ENCODE measurements at places on chromosomes 11 and 22. TPM values are rescaled to one million over a fixed set of nuclear protein-coding genes. Genes with fewer than 3 reads are reported as not detected.
A peak's percentile ranks its signal among the peaks of the same experiment; 100 is the strongest.

SLC6A5 gene
- not detected for total RNA-seq

SHANK3 gene
- 0.58 TPM for total RNA-seq

BARX2 gene
- not detected for total RNA-seq

FADS1 gene
- total RNA-seq: 65.0 TPM

ABCG4 gene
- total RNA-seq: 0.06 TPM

CHST1 gene
- 5.8 TPM for total RNA-seq

IL17RA gene
- total RNA-seq: 11.2 TPM

SLC37A2 gene
- 8.8 TPM for total RNA-seq

DGAT2 gene
- total RNA-seq: 1.2 TPM

MS4A12 gene
- total RNA-seq: 1.4 TPM

- peak; percentile 32 for DNase-seq
Measured at GRCh38 chr22:32202539-32203180, 2.2 kb downstream of the RFPL2 start.

DNA sequence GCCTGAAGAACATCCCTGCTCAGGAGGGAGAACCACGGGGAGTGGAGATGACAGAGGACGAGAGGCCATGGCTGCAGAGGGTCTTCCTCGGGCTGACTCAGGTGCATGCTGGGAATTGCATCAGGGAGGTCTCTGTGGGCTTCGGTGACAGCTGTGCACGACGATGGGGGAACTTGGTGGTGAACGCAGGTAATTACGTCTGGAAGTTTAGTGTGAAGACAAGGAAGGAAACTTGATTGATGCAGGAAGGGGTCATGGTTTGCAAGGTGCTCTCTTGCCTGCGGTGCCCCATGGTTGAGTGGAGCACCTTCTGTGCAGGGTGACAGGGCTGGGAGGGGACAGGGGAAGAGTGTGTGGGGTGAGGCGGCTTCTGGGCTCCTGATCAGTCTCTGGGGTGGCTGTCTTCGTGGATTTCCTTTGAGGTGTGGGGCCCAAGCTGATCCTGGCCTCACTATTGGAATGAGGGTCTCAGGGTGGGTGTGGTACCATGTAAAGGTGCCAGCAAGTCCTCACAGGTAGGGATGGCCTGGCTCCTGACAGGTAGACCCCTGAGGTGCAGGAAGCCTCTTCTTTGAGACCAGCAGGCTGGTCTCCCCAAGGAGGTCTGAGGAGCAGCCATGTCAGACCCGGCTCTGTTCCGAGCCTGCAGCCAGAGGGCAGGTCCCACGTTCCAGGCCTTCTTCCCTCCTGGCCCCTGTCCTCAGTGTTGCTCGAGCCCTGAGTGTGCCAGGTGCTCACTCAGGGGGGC lies 1020.1 kb downstream of the TBC1D22A start:
- no peak for DNase-seq

GRCh38 chr11:113458189-113458588 lies 17.0 kb downstream of the DRD2 start:
- DNase-seq: no peak

GRCh38 chr11:35318309-35318708 lies 101.0 kb downstream of the SLC1A2 start:
- DNase-seq: no peak

DNA sequence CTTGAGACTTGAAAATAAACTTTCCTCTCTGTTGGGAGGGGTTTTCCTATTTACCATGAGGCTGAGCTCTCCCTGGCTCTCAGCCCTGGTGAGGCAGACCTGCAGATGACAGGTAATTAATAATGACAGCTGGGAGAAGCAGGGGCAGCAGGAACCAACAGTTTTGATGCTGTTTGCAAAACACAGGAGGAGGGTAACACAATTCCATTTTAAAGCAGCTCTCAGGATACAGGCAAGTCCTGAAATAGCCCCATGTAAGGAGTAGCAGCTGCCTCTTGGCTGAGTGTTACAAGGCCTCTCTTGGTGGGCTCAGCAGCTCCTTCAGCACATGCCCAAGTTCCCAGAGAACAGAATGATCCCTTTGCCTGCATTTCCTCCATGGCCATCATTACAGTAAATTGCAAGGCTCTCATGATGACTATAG lies 13.3 kb downstream of the PARVA start:
- peak; percentile 80 for DNase-seq

GRCh38 chr11:3989921-3990290 lies 104.7 kb upstream of the RRM1 start:
- DNase-seq: no peak

GRCh38 chr22:48483764-48484528 lies 1343.7 kb downstream of the BRD1 start:
- no peak for DNase-seq

- no peak for DNase-seq
Measured at GRCh38 chr11:123434911-123435310, 4.8 kb downstream of the GRAMD1B start.

- DNase-seq: no peak
Measured at GRCh38 chr11:645536-645935, 8.5 kb downstream of the DRD4 start.

DNA sequence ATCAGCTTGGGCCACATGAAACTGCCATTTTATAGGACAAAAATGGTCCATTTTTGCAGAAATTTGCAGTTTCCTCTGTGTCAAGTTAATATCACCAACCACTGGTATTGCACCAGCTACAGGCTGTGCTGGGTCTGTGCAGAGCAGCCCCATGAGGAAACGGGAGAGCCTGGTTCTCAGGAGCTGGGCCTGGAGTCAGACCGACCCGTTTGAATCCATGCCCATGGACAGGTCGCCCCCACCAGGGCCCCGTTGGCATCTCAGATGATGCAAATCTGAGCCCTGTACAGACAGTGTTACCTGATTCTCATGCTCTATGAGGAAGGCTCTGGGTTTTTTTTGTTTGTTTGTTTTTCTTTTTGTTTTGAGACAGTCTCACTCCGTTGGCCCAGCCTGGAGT lies 9.8 kb upstream of the SEC14L6 start:
- no peak for DNase-seq

GRCh38 chr22:38973289-38974169 lies 8.6 kb upstream of the APOBEC3B start:
- DNase-seq: no peak

GRCh38 chr22:19871023-19871844 lies 16.6 kb upstream of the GNB1L start:
- DNase-seq: no peak

DNA sequence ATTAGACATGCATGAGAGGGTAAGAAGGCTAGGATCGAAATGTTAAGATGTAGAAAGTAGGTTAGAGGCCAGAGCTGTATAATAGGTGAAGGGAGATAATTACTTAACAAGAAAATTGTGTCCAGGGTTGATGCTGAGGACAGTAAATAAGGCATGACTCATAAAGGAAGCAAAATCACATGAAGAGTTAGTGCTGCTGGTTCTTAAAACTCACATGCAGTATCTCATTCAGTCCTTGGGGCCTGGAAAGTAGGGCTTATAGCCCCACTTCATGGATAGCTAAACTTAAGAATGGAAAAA lies 130.2 kb downstream of the NCAM1 start:
- peak; percentile 34 for DNase-seq

- no peak for DNase-seq
Measured at GRCh38 chr11:59746111-59746510, 9.1 kb upstream of the STX3 start.

DNA sequence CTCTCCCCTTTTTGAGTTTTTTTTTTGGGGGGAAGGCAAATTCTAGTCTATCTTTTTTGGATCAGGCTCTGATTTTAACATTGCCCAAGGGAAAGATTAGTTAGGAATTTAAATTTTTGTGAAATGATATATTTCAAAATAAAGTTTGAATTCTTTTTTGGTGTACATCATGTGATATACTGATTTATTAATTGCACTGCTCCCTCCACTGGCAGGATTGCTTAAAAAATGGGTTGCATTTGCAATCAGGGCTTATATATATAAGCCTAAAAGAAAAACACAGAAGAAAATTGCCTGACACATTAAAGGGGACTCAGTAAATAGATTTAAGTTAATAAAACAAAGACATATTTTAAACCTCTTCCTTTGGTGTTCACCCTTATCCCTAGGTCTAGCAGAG lies 1.2 kb downstream of the DYNC2H1 start:
- DNase-seq: peak; percentile 53

DNA sequence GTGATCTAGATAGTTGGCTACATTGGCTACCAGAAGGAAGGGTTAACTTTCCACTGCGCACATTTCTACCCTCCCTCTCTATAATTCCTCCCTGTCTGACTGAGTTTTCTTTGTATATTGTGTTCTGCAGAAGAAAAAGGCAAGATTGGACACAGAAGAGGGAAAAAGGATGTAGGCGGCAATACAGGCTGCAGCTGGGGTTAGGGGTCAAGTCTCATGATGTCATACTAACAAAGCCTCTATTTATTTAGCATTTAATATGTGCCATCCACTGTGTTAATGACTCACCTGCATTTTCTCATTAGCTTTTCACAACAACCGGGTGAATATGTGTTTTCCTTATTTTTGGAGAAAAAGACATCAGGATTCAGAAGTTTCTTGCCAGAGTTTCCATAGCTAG lies 2.0 kb downstream of the FAM83F start:
- no peak for DNase-seq

DNA sequence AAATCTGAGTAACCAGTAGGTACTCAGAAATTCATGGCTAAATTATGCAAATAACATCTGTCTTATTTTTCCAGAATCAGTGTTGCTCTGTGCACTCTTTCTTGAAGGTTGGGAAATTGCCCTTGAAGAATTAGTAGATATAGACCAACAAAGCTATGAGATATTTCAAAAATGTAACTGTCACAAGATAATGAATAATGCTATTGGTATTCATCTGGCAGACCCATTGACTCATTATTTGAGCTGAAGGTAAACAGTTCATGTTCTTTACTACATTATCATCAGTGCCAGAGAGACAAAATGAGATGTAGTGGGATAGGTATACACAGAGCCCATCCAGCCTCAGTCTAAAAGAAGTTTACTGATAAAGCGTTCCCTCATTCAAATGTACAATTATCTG lies 274.7 kb downstream of the CASP12 start:
- peak; percentile 79 for DNase-seq

GRCh38 chr11:113724778-113725177 lies 18.7 kb upstream of the TMPRSS5 start:
- no peak for DNase-seq

DNA sequence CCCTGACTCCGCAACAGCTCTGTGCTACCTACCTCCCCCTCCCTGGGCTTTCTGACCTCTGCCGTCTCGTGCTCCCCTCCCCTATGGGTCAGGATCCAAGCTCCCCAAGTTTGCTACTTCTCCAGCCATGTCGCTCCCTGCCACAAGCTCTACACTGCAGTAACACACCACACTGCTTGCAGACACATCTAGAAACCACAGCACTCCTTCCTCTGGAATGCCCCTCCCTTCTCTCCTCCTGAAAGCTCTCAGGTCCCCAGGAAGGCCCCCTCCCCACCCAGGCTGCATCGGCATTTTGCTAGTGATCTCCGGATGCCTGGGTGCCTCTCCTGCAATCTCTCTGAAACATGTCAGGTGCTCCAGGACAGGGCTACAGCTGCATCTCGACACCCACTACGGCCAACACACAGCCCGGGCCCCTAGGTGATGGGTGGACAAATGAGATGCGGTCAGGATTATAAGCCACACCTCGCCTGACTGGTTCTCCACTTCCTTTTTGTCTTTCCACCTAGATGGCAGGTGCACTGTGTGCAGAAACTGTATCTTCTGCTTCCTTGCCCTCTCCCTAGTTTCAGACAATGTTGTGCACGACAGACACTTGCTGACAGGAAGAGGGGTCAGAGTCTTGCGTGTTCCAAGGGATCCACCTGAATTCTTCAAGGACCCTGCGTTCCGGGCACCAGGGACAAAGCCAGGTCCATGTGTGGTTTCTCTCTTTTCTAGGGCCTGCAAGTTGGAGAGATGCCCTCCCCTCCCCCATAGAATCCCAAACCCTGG lies 22.9 kb downstream of the RPUSD4 start:
- no peak for DNase-seq

DNA sequence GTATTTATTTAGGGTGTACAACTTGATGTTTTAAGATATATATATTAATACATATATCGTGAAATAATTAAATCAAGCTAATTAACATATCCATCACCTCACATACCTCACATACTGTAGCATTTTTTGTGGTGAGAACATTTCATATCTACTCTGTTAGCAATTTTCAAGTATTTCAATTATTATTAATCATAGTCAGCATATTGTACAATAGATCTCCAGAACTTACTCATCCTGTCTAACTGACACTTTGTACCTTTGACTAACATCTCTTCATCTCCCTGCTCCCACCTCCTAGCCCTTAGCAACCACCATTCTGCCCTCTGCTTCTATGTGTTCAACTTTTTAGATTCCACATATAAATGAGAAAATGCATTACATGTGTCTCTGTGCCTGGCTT lies 108.4 kb downstream of the BARX2 start:
- DNase-seq: no peak

- no peak for DNase-seq
Measured at GRCh38 chr11:26916805-26917204, 77.1 kb upstream of the FIBIN start.

DNA sequence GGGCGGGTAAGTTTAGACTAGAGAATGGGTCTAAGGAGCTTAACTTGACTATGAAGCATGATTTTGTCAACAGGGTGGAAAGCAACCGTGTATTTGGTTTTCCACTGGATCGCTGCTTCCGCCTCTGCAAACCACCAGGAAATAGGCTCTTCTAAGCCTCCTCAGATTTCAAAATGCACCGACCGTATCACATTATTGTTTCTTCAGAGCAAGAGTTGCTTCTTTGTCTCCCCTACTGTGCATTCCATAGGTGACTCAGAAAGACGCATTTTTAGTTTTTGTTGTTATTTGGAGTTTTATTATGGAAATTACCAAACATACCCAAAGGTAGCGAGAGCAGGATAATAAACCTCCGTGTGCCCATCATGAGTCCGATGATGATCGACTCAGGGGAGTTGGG lies 64.3 kb upstream of the RASD2 start:
- DNase-seq: no peak

GRCh38 chr11:109864834-109865547 lies 228.2 kb upstream of the ZC3H12C start:
- peak; percentile 5 for DNase-seq

- peak; percentile 92 for DNase-seq
Measured at GRCh38 chr11:62539238-62539925, 7.2 kb downstream of the AHNAK start.

Measured in LHCN-M2 (cell line).